ENCODE measurements at places on chromosomes 6 and 20.
A peak's percentile ranks its signal among the peaks of the same experiment; 100 is the strongest.

DNA sequence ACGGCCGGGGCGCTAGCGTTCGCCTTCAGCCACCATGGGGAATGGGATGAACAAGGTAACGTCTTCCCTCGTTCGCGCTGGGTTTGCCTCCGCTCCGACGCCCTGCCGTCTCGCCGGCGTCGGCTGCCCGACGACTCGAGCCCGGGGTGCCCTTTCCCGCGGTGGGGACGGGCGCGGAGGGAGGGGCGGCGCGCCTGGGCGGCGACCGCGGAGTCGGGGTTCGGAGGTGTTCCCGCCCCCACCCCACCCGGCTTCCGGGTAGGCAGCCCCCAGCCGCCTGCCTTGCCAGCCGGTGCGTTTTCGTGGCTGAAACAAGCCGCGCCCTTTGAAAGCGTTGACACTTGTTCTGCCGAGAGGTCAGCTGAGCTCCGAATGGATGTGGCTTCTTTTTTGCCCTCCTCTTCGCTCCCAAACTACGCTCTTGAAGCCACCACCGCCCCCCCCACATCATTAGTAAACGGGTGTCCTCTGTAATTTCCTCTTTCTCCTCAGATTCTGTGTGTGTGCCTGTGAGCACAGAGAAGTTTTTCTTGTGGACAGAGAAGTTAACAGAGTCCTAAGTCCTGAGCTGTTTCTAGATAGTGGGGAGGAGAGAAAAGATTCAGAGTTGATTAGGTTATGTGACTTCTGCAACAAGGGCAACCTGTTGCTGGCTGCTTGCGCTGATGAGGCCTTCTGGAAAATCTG is 362 bp downstream of the DUSP22 start:
- H3K4me1 ChIP-seq, result peaks cover 19% of the 10 kb centered on the region
- peak overlapping the region; percentile 96 for H3K27ac ChIP-seq
- H3K27me3 ChIP-seq, result no peaks in the 10 kb centered on the region

DNA sequence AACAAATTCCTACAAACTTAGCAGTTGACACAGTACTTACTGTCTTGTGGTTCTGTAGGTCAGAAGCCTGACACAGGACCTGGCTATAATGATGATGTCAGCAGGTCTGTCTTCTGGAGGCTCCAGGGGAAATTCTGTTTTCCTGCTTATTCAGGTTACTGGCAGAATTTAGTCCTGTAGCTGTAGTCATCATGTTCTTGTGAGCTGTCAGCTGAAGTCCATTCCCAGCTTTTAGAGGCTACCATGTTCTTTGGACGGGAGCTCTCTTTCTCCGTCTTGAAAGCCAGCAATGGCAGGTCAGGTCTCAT is 99.2 kb downstream of the HIVEP1 start:
- no peaks in the 10 kb centered on the region for H3K27me3 ChIP-seq
- no peak overlapping the region for H3K27ac ChIP-seq
- H3K4me3 ChIP-seq, result no peak overlapping the region
- peaks cover 12% of the 10 kb centered on the region for H3K36me3 ChIP-seq

DNA sequence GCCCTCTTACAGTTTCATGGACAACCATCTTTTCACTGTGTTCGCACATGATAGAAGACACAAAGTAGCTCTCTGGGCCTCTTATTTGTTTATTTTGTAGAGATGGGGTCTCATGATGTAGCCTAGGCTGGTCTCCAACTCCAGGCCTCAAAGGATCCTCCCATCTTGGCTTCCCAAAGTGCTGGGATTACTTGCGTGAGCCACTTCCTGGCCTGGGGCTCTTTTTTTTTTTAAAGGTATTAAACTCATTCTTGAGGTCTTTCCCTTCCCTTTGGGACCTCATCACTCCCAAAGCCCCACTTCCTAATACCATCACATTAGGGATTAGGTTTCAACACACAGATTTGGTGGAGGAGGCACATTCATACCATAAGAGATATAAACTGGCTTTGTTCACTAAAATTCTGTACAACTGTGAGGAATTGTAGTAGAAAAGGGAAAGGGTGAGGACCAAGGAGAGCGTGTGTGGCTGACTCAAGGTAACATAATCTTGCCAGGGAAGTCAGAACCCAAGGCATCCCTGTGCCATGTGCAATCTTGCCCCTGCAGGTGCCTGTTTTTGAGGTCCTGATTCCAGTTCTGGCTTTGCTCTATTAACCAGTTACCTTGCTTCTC is 45.5 kb downstream of the EIF2S2 start:
- peaks cover 63% of the 10 kb centered on the region for H3K4me1 ChIP-seq
- H3K4me3 ChIP-seq, result no peak overlapping the region
- no peak for DNase-seq
- H3K36me3 ChIP-seq, result no peaks in the 10 kb centered on the region
- no peaks in the 10 kb centered on the region for H3K27me3 ChIP-seq

DNA sequence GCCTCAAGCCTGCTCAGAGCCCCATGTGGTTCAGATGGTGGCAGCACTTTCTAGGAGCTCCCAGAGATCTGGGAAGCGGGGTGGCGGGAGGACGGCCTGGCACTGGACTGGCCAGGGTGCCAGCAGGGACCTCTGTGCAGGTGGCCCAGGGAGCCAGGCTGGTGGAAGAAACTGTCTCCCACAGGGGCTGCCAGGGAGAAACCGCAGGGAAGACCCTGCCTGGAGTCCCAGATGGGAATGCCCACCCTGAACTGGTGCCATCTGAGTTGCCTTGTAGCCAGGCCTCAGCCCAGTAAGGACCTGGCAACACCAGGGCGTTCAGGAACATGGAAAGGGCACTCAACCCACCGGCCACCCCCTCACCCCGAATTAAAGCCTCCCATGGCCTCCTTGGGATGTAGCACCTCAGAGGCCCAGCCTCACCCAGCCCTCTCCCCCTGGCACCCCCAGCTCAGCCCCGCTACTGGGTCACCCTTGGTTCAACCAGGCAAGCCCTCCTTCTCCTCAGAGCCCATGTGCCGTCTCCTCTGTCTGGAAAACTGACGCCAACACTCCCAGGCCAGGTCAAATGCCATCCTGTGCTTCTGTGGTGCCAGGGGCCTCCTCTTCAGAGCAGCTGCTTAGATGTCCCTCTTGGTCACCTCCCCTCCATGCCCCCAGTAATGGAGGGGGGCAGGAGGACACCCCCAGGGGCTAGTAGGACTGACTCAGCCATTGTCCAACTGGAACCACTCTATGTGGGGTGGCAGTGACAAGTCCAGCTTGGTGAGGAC is 5.9 kb upstream of the C20orf144 start:
- H3K4me1 ChIP-seq, result peaks cover 3% of the 10 kb centered on the region
- H3K27ac ChIP-seq, result no peak overlapping the region
- peaks cover 17% of the 10 kb centered on the region for H3K36me3 ChIP-seq
- DNase-seq, result no peak
- H3K4me3 ChIP-seq, result no peak overlapping the region

- H3K36me3 ChIP-seq, result no peaks in the 10 kb centered on the region
- DNase-seq, result no peak
- H3K27ac ChIP-seq, result no peak overlapping the region
- no peak overlapping the region for H3K4me3 ChIP-seq
- no peaks in the 10 kb centered on the region for H3K27me3 ChIP-seq
- no peaks in the 10 kb centered on the region for H3K4me1 ChIP-seq
Observed at GRCh38 chr6:22306741-22307466, 10.1 kb upstream of the PRL start.

DNA sequence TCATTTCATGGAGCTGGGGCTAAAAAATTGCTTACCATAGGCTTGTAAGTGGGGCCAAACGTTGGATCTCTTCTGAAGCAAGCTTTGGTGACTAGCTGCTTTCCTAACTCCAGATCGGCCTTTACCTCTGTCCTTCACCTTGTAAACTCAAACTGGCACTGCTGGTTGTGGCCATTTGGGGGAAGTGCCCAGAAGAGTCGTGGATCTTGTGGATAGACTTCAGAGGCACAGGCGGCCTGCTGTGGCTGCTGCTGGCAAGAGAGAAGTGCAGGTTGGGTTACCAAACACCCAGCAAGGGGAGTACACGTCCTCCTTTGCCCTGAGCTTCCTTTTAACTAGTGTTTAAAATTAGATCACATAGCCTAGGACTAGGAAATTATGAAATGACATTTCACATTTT is 36.8 kb upstream of the KLHL31 start:
- no peak overlapping the region for H3K27ac ChIP-seq
- no peaks in the 10 kb centered on the region for H3K36me3 ChIP-seq
- no peaks in the 10 kb centered on the region for H3K27me3 ChIP-seq
- H3K4me3 ChIP-seq, result no peak overlapping the region
- DNase-seq, result no peak
- peaks cover 12% of the 10 kb centered on the region for H3K4me1 ChIP-seq

DNA sequence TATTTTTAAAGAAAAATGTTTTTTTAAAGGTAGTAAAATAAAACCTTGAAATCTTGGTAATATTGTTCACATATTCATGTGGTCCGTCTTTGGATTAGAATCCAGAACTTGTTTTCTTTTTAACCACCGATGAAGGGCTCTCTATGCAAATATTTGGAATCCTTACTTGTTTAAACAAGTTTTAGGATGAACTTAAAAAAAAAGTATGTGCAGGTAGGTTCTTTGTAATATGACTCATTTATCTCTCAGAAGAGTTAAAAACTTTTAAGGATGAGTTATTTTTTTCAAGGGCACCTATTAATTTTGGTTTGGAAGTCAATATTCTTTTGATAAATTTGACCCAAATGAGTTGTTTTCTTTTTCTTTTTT is 8.9 kb downstream of the DSP start:
- H3K4me3 ChIP-seq, result no peak overlapping the region
- no peaks in the 10 kb centered on the region for H3K36me3 ChIP-seq
- peak overlapping the region; percentile 83 for H3K27ac ChIP-seq

DNA sequence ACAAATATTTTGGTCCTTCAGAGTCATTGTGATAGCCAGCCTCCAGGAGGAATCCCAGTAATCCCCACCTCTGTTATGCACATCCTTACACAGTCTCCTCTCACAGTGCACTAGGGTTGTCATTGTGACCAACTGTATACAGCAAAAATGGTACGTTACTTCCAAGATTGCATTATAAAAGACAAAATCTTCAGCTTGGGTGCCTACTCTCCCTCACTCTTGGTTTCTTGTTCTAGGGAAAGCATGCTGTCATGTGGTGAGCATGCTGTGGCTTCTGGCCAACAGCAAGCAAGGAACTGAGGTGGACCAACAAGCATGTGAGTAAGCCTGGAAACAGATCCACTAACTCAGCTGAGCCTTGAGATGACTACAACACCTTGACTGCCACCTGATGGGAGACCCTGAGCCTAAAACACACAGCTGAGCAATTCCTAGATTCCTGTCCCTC is 130.1 kb upstream of the DST start:
- H3K36me3 ChIP-seq, result no peaks in the 10 kb centered on the region
- H3K4me3 ChIP-seq, result no peak overlapping the region
- no peaks in the 10 kb centered on the region for H3K27me3 ChIP-seq
- H3K4me1 ChIP-seq, result peaks cover 17% of the 10 kb centered on the region

- no peaks in the 10 kb centered on the region for H3K36me3 ChIP-seq
- H3K4me3 ChIP-seq, result no peak overlapping the region
- no peak overlapping the region for H3K27ac ChIP-seq
- no peak for DNase-seq
- H3K4me1 ChIP-seq, result peaks cover 13% of the 10 kb centered on the region
- H3K27me3 ChIP-seq, result no peaks in the 10 kb centered on the region
Observed at GRCh38 chr20:18729231-18729825, 84.3 kb upstream of the SCP2D1 start.

- no peak overlapping the region for H3K4me3 ChIP-seq
- no peak for DNase-seq
- no peaks in the 10 kb centered on the region for H3K27me3 ChIP-seq
- H3K4me1 ChIP-seq, result no peaks in the 10 kb centered on the region
- no peak overlapping the region for H3K27ac ChIP-seq
Observed at GRCh38 chr20:32438331-32438858, 80.3 kb downstream of the ASXL1 start.

- no peak for DNase-seq
- no peak overlapping the region for H3K4me3 ChIP-seq
- no peaks in the 10 kb centered on the region for H3K27me3 ChIP-seq
- no peak overlapping the region for H3K27ac ChIP-seq
- H3K4me1 ChIP-seq, result peaks cover 24% of the 10 kb centered on the region
- H3K36me3 ChIP-seq, result no peaks in the 10 kb centered on the region
Observed at GRCh38 chr6:25309886-25310285, 30.7 kb downstream of the CARMIL1 start.

DNA sequence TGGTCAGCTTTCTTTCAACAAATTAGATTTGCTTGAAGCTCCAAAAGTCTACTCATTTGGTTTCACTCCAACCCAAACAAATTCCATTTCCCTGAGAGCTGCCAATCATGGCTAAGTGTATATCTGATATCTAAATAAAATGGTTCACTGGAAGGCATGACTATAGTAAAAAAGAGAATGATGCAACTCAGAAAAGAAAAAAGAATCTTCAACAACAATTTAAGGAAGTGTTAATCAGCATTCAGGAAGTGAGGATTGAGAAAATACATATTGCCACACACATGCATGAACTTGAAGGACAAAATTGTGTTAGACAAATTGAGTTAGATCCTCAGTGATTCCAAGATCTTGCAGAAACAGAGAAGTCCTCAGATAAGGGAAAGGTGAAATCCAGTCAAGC is 972.9 kb upstream of the FLRT3 start:
- H3K36me3 ChIP-seq, result no peaks in the 10 kb centered on the region
- H3K4me3 ChIP-seq, result no peak overlapping the region
- no peaks in the 10 kb centered on the region for H3K4me1 ChIP-seq
- no peaks in the 10 kb centered on the region for H3K27me3 ChIP-seq

DNA sequence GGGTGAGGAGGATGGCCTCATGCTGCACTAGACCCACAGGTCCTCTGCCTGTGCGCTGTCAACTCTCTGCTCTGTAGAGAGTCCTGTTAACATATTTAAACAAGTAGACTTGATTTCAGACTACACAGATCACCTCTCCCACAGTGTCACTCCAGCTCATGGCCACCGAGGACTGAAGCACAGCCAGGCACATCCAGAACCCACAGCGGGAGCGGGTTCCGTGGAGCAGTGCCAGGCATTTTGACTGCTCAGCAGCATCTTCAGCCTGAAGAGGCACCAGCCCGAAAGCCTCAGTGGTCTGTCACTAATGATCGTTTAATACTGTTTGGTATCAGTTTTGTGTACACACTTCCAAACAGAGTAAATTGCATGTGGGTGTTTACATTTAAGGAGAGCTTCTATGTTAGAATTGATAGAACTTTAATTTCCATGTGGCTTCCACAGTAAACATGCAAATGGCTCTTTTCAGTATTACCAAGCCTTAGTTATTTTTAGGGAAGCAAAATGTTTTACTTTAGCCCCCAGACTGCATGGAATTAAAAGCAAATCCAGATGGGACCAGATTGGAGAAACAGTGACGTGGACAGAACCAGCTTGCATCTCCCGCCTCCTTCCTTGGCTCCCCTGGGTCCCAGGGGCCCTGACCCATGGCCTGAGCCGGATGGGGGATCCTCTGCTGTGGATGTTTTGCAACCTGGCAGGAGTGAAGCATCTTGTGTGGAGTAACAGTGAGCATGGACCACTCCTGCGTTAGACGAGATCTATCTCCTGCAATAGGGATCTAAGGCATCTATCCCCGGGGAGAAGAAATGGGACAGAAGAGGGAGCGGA is 196.7 kb upstream of the CDH4 start:
- no peaks in the 10 kb centered on the region for H3K36me3 ChIP-seq
- H3K27ac ChIP-seq, result no peak overlapping the region
- no peaks in the 10 kb centered on the region for H3K4me1 ChIP-seq

DNA sequence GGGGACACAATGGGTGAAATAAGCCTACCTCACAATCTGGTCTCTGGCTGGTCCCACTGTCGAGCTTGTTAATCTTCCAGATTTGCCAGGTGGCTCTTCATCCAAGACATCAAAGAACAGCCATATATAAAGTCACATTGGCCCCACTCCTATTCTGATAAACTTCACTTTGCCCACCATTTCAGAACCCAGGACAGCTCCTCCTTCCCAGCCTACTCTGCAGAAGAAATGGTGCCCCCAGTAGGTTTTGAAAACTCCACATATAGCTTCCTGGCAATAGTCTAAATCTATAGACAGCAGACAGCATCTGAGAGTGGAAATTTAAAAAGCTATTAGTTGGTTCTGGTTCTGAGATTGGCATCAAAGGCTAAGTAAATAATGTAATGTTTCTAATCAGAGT is 143.1 kb upstream of the PCSK2 start:
- H3K36me3 ChIP-seq, result no peaks in the 10 kb centered on the region
- H3K27ac ChIP-seq, result no peak overlapping the region
- no peaks in the 10 kb centered on the region for H3K27me3 ChIP-seq
- no peaks in the 10 kb centered on the region for H3K4me1 ChIP-seq

Measured in thyroid gland (tissue), 4 donors.